Stimulated activated CD4-positive, alpha-beta T cell treated with anti-CD3 and anti-CD28 coated beads, Interleukin-1b, Interleukin-23, amount 100 ng/mL, for 1 hour (primary cell): ENCODE measurements at places on chromosomes 6 and 20.

GRCh38 chr20:571754-572441, 28.3 kb upstream of the CSNK2A1 start:
- no peak for DNase-seq

DNA sequence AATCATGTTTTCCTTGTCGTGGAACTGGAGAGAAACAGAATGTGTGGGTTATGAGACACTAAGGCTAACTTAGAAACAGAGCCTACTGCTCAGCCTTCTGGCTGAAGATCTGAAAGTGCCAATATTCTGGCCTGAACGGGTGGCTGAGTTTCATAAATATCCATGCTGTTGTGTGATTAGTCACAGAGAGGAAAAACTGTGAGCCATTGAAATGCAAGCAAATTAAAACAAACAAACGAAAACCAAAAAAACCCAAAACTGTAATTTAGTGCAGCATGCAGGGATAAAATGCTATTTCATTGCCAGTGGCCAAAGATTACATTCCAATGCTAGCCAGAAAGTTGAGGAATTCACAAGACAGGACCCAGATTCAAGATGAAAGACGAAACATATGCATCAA, 315.1 kb downstream of the UBE3D start:
- DNase-seq = no peak

DNA sequence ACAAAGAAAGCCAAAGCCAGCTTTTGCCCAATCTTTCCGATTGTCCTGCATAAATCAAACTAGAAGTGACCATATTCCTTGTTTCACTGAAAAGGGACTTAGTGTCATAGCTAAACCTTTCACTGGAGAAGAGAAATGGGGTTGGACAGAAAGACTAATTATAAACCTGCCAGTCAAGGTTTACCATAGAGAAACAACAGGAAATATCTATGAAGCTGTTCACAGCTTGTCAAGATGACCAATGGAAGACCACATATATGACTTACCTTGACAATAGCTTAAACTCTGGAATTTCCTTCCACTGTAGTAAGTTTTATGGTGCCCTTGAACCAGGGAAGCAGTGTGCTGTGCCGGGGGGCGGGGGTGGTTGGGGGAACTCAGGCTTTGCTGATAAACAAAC, 107.7 kb upstream of the PHACTR1 start:
- no peak for DNase-seq

DNA sequence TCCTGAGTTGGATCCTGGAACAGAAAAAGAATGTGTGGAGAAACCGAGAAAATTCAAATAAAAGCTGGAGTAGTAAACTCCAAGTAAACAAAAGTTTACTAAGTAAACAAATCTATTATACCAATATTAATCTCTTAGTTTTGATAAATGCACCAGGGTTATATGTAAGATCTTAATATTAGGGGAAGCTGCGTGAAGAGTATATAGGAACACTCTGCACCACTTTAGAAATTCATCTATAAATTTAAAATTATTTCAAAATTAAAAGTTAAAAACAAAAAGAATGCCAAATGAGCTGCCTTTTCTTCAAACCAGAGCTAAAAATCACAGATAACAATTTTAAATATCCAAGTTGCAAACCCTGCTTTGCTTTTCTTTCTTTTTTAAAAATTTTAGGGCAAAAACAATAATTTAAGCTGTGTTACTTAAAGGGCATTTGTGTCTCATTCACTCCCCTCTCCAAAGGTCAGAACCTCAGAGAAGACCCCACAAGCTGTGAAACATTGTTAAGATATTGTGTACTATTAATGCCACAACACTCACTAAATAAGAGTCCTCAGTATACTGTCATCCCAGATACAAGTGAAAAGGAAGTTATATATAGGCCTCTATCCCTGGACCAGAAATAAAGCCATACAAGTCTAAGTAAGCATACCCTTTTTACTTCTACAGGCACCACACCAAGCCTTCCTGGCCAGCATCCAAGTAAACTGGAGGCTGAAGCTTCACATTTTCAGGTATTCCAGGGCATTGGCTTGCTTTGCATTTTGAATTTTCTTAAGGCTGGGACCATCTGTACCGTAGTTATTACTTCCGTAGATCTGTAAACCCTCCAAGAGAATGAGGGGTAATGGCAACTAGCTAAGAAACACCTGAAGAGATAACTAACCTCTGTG, 7.0 kb downstream of the DNAAF9 start:
- DNase-seq = no peak

- no peak for DNase-seq
Observed at GRCh38 chr6:47670851-47671250, 27.5 kb upstream of the ADGRF4 start.

- no peak for DNase-seq
Observed at GRCh38 chr20:10113746-10114145, 79.0 kb downstream of the ANKEF1 start.

DNA sequence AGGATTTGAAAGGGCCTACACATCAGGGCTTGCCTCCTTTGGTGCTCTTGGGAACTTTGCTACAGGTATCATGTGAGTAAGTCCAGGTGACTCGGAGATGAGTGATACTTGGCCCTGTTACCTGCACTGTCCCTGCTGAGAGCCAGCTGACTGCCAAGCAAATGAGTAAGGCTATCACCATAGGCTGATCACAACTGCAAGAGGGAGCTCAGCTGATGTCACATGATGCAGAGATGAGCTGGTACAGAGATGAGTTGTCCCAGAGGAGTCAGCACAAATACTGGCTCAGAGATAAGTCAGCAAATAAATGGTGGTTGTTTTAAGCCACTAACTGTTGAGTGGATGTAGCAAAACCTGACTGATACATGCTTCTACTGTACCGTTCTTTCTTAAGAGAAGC, 41.4 kb downstream of the LAMP5 start:
- DNase-seq = no peak
